ENCODE measurements at places on chromosomes 2 and 18. TPM values are rescaled to one million over a fixed set of nuclear protein-coding genes. Genes with fewer than 3 reads are reported as not detected.
A peak's percentile ranks its signal among the peaks of the same experiment; 100 is the strongest.

CIB4 gene
- not detected for total RNA-seq

- no peaks in the 10 kb centered on the region for H3K27me3 ChIP-seq
- H3K4me1 ChIP-seq, result no peaks in the 10 kb centered on the region
- no peak overlapping the region for H3K4me3 ChIP-seq
- no peak overlapping the region for H3K27ac ChIP-seq
- H3K36me3 ChIP-seq, result no peaks in the 10 kb centered on the region
These were observed 30.6 kb upstream of the FAM237A start for GRCh38 chr2:206611736-206612135.

IL1R1 gene
- total RNA-seq, result 157 TPM

LYG1 gene
- 0.65 TPM for total RNA-seq

GRCh38 chr2:72780477-72780876 lies 45.4 kb downstream of the EXOC6B start:
- no peak overlapping the region for H3K27ac ChIP-seq
- no peak for DNase-seq
- H3K27me3 ChIP-seq, result no peaks in the 10 kb centered on the region
- H3K4me1 ChIP-seq, result peaks cover 32% of the 10 kb centered on the region
- no peak overlapping the region for H3K4me3 ChIP-seq

DNA sequence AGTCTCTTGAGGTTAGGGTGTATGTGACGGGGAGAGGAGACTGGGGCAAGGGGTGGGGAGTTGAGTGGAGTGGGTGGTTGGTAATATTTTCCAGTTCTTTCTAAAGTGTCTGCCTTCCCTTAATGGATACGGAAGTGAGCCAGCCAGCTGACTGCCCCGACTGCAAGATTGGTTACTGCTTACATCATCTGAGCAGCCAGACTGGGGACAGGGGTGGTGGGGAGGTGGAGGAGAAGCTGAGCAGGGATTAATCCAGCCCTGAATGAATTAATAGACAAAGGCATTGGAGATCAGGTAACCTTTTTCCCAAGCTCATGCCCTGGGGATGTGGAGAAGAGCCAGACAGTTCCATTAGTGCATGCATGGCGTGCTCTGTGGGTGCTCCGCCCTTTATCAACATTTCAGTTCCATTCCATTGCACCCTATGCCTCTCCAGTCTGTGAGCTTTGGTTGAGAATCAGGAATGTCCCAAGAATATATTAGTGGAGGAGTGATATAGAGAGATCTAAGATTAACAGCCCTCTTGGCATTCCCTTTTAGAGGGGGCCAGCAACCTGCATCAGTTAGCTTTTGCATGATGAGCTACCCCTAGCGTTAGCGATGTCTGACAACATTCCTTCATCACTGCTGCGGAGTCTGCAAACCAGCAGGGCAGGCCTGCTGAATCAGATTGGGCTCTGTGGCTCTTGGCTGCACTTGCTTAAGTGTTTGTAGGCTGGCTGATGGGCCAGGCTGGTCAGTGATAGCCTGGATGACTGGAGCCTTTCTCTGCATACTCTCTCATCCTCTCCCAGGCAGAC lies 67.4 kb downstream of the TNP1 start:
- no peak overlapping the region for H3K4me3 ChIP-seq
- DNase-seq, result no peak
- H3K27me3 ChIP-seq, result no peaks in the 10 kb centered on the region

GRCh38 chr2:217049422-217049821 lies 189.6 kb upstream of the TNP1 start:
- no peak overlapping the region for H3K4me3 ChIP-seq
- no peaks in the 10 kb centered on the region for H3K27me3 ChIP-seq
- H3K27ac ChIP-seq, result peak overlapping the region; percentile 13
- no peak for DNase-seq

MSTN gene
- total RNA-seq, result 0.33 TPM

DNA sequence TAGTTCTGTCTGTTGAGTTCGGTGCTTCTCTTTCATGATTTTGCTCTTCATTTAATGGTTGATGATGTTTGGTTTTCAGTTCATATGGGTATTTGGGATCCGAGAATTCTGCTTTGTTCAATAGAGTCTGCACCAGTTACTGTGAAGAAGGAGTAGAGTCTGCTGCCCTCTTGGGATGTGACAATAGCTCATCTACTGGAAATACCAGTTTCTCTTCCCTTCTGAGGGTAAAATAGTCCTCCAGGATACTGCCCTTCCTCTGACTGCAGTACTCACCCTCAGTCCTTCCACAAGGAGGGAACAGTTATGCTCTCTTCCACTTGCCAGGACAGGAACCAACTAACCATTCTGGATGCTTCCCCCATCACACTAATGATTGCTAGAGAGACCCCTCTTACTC lies 12.5 kb upstream of the TNFAIP6 start:
- H3K27me3 ChIP-seq, result no peaks in the 10 kb centered on the region
- H3K4me3 ChIP-seq, result no peak overlapping the region
- H3K4me1 ChIP-seq, result no peaks in the 10 kb centered on the region

Data from esophagus muscularis mucosa (tissue), 4 donors.